ENCODE measurements at places on chromosomes 1 and 21.

- DNase-seq, result no peak
Measured at GRCh38 chr1:42259739-42260064, 75.3 kb downstream of the FOXJ3 start.

- no peak for DNase-seq
Measured at GRCh38 chr1:213541641-213542040, 446.1 kb upstream of the PROX1 start.

DNA sequence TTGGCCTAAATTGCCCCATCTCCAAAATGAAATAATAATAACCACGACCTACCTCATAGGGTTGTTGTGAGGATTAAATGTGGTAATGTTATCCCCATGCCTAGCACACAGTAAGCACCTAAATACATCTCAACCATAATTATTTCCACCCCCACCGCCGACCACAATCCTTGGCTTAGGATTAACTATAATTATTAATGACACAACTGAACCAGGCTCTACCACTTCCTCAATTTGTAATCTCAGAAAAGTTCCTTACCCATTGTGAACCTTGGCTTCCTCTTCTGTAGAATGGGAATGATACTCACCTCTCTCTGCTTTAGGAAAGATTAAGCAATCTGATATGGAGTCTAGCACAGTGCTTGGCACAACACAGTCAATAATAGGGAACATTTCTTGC is 44.3 kb upstream of the TACSTD2 start:
- no peak for DNase-seq

- DNase-seq, result no peak
Measured at GRCh38 chr1:204390751-204391466, 20.7 kb downstream of the PPP1R15B start.

GRCh38 chr1:95126846-95127245 is 9.7 kb downstream of the TLCD4 start:
- DNase-seq, result no peak

DNA sequence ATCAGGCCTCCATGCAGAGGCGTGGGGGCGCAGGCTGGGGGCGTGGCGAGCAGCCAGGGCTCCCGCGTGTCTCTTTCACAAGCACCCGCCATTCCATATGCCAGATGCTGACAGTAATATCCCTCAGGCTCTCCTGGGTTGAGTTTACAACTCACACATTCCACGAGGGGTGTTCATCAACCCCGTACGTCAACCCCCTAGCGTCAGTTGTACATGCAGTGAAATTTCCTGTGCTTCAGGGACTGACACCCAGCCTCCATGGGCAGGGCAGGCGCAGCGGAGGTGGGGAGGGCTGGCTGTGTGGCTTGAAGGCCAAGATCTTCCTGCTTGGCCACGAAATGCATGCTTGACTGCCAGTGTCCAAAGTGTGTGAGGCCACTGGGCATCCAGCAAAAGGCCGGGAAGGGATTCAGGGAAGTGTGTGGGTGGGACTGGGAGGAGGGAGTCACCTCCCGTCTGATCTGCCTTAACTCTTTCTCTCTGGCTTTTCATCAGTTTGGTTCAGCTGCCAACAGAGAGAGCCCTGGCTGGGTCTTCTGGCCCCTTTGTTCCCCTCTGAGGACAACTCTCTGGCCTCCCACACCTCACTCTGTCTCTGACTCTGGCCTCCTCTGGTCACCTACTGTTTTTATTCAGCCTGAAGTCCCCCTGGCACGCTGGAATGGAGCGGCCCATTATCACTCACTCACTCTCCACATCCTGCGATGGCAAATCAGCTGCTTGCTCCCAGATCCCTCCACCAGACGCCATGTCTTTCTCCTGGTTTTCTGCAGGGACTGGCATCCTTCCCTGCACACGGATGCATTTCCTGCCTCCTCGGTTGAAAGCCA is 33.8 kb downstream of the CLIC6 start:
- no peak for DNase-seq

DNA sequence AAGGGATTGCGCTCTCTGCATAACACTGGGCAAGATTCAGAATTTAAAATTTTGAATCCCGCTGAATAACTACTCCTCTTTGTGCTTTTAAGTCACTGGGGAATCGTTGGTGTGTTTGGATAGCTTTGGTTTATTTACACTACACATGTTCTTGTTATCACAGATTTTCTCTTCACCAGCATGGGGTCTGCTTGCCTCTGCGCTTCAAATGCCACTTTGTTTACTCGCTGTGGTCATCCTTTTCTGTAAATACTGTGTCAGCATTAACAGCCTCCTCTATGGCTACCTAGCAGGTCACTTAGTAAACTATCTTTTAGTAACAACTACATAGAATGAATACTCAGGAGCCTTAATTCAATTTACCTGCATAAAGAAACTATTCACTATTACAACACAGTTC is 14.4 kb upstream of the KCNH1 start:
- no peak for DNase-seq

- no peak for DNase-seq
Measured at GRCh38 chr1:204742676-204743251, 57.2 kb upstream of the LRRN2 start.

DNA sequence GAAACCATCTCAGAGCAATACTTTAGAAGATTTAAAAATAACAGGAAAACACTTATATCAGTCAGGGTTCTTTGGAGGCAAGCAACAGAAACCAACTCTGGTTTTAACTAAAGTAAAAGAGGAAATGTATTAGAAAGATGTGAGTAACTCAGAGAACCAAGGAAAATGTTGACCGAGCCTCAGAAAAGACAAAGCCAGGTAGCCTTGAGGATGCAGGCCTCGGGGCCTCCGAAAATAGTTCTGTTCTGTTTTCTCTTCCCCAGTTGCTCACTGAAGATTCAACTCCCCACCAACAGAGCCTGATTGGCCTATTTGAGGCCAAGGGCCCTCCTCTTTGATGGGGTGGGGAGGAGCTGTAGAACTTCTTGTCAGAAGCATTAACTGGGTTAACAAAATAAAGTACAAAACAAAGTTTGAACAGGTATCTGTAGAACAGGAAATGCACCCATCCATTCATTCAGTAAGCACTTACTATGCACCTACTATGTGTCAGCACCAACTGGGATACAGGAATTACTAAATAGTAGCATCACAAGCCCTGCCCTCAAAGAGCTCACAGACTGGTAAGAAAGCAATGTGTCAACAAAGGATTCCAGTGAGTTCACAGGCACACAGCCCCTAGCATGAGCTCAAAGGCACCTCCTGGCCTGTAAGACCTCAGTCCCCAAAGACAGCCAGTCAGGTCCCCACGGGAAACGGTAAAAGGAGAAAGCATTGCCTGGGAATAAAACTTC is 12.6 kb downstream of the SLAMF8 start:
- no peak for DNase-seq

DNA sequence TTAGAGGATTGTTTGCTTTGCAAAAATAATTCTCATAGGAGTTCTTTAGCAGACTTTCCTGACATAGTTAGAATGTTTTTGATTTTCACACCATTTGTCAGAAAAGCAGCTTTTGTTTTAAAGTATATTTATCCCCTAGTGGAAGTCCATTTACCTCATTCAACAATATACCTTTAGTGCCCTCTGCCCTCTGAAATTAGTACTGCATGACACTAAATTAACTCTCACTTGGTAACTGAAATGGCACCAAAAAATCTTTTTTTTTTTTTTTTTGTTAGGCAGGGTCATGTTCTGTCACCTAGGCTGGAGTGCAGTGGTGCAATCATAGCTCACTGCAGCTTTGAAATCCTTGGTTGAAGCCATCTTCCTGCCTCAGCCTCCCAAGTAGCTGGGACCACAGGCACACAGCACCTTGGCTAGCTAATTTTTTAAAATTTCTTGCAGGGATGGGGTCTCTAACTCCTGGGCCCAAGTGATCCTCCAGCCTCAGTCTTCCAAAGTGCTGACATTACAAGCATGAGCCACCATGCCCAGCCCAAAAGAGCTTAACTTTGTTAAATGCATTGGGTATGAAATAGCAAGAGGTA is 13.6 kb downstream of the LRRC42 start:
- no peak for DNase-seq

DNA sequence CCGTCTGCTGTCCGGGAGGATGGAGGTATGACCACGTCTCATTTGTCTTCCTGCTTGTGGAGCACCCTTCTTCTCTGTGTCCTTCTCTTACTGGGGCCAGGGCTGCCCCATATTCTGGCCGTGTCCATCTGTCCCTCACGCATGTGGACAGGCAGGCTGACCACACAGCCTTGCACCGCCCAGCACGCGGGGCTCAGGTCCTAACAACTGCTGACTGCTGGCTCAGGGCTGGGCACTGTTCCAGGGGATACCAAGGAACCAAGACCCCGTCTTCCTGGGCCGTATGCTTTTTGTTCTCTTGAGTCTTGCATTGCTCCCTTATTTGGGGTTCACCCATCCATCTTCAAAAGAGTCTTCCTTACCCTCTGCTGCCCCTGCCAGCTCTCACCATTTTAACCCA is 17.5 kb upstream of the SPSB1 start:
- DNase-seq, result no peak

- no peak for DNase-seq
Measured at GRCh38 chr1:17881761-17882160, 126.6 kb downstream of the ACTL8 start.

- DNase-seq, result no peak
Measured at GRCh38 chr1:21634806-21635535, 34.2 kb downstream of the RAP1GAP start.

- no peak for DNase-seq
Measured at GRCh38 chr1:68166348-68166747, 66.0 kb downstream of the WLS start.

- DNase-seq, result no peak
Measured at GRCh38 chr1:107142140-107142542, 1.3 kb downstream of the NTNG1 start.

DNA sequence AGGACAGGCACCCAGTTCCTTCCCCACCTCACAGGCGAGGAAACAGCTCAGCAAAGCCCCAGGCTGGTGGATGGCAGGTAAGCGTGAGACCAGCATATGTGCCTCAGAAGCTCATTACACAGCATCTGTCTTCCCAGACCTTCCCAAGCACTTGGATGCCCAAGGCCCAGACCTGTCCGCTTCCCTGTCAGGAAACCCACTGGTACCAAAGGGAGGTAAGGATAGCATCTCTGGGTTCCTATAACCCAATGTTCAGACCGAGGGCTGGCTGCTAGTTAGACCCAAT is 3.3 kb downstream of the POFUT2 start:
- DNase-seq, result no peak

DNA sequence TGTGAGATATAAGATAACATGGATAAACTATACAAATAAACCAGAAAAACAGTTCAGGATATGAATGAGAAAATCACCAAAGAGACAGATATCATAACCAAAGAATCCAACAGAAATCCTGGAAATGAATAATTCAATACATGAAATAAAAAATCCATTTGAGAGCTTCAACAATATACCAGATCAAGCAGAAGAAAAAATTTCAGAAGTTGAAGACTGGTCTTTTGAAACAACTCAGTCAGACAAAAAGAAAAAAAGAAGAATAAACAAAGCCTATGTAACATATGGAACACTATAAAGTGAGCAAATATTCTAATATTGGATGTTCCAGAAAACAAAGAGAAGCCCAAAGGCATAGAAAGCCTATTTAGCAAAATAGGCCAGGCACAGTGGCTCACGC is 5.2 kb upstream of the KRTAP12-2 start:
- DNase-seq, result no peak

GRCh38 chr1:113042285-113043143 is 30.5 kb upstream of the LRIG2 start:
- peak; percentile 85 for DNase-seq

DNA sequence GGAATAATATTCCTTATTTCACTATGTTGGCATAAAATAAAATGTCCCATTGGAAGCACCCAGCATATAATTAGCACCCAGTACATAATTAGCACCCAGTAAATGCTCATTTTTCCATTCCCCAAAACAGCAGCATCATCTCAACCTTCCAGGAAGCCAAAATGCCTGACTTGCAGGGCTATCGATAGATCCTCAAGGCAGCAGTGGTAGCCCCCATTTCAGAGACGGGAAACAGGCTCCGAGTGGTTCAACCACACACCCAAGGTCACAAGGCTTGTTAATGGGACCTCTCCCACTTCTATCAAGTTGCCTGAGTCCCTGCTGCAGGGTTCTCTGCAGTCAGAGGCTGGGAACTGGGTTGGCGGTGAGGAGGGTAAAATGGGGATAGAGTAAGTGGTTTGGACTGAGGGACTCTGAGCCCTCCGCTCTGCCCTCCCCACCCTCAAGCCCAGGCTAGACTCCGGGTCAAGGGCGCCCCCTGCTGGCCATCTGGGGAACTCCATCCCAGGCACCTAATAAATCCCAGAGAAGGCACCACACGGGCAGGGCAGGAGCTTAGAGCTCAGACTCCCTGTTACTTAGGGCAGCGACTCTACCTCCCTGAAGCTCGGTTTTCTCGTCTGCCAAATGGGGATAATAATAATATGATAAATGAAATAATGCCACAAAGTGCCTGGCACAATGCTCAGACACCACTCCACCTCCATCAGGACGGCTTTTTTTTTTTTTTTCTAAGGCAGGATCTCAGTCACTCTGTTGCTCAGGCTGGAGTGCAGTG is 21.9 kb upstream of the LAPTM5 start:
- peak; percentile 91 for DNase-seq

- DNase-seq, result no peak
Measured at GRCh38 chr1:207808911-207809555, 57.2 kb downstream of the CD46 start.

- DNase-seq, result no peak
Measured at GRCh38 chr1:117646007-117646811, 40.4 kb downstream of the TENT5C start.

GRCh38 chr1:119805746-119806145 is 5.5 kb downstream of the REG4 start:
- DNase-seq, result no peak

GRCh38 chr1:90488451-90488850 is 228.7 kb downstream of the BARHL2 start:
- no peak for DNase-seq

DNA sequence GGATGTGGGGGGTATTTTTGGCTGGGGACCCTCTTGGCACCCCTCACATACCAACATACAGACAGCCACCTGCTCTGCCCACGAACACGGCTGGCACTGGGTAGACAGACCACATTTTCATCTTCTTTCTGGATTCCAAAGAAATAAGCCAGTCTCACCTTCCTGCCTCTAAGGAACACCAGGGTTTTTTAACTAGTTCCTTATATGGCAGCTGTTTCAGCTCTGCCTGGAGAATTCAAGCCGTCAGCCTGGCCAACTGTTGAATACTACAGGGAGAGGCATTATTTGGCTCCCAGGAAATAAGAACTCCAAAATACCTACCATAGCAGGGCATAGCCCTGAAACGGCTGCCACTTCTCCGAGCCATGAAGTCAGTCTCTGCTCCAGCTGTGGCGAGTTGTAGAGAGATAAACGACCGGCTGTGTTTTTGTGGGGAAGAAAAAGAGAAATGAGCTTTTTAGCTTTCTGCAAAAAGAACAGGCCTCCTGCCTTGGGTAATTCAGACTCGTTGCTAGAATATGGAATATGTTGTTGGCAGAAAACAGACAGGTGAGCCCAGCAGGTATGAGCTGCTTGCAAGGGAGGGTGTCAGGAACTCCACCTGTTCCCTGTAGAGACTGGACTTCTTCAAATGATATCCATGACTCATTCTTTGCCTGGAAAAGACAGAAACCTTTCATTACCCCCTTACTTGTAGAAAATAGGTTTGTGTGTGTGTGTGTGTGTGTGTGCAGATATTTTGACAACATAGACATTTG is 51.8 kb downstream of the MT1HL1 start:
- DNase-seq, result no peak

GRCh38 chr1:202589190-202589930 is 120.9 kb downstream of the SYT2 start:
- DNase-seq, result peak; percentile 72

GRCh38 chr1:46526691-46527291 is 24.7 kb downstream of the KNCN start:
- no peak for DNase-seq

- no peak for DNase-seq
Measured at GRCh38 chr1:53811414-53811851, 26.7 kb downstream of the NDC1 start.

Data from testis (tissue), 5 donors.